Activated CD4-positive, alpha-beta T cell treated with anti-CD3 and anti-CD28 coated beads, Interleukin-2, Interleukin-6, amounts not matched to agents 100 ng/mL and 50 ng/mL, durations not matched to agents 16 hours and 8 hours (primary cell): ENCODE measurements at places on chromosomes 16 and 17.

DNA sequence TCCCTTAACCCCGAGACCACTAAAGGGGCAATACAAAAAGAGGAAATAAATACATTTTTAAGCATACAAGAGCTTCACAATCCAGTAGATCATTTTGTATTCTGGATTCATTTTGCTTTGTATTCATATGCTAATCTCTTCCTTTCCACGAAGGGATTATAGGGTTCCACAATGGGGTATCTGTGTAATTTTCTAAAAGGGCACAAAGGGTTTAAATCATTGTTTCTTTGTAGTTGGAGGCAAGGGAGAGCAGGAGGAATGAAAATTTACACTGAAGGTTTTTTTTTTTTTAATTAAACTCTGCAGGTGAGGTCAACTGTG lies 592 bp upstream of the NUFIP2 start:
- DNase-seq = no peak

- DNase-seq = peak; percentile 77
These were observed 12.3 kb downstream of the LRRC3C start for GRCh38 chr17:39939588-39940419.

DNA sequence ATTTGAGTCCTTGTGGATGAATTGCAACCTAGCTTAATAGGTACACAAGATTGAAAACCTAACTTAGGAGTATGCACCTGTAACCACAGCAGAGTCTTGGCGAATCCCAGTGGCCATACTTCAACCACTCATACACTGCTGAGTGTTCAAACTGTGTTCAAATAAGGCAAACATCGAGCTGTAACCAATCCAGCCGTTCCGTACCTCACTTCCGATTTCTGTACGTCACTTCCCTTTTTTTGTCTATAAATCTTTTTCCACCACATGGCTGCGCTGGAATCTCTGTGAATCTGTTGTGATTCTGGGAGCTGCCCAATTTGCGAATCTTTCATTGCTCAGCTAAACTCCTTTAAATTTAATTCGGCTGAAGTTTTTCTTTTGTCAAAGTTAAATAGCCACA lies 190.6 kb downstream of the MAF start:
- no peak for DNase-seq

GRCh38 chr16:9846362-9847099 lies 335.7 kb downstream of the GRIN2A start:
- no peak for DNase-seq

- no peak for DNase-seq
These were observed 169.4 kb downstream of the SNX29 start for GRCh38 chr16:12145918-12146317.

DNA sequence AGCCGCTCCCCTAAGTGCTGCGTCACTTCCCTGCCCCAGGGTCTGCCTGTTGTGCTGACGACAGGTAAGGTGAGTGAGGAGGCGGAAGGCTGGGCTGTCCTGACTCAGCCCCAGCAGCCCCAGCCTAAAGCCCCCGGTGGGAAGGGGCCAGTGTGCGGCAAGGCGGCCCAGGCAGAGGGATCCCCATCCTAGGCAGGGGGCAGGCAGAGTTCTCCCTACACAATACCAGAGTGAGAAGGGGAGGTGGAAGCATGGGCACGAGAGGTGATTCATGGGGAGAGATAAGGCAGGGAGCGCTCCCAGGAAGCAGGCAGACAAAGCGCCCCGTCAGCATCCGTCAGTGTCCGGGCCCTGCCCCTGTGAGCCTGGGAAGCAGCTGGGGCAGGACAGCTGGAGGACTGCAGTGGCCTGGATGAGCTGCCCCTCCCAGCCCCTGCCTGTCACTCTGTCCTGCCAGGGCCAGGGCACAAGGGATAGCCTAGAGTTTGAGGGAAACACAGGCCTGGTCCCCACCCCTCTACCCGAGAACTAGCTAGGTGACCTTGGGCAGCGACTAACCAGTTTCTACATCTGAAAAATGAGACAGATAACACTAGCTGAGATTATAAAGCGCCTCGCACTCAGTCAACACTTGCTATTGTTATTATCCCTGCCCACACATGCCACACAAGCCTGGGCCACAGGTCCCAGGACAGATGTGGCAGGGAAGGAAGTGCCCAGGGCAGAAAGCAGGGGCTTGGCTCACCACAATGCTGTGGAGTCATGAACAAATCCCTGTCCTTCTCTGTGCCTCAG lies 3.8 kb downstream of the FAM83G start:
- DNase-seq = no peak

DNA sequence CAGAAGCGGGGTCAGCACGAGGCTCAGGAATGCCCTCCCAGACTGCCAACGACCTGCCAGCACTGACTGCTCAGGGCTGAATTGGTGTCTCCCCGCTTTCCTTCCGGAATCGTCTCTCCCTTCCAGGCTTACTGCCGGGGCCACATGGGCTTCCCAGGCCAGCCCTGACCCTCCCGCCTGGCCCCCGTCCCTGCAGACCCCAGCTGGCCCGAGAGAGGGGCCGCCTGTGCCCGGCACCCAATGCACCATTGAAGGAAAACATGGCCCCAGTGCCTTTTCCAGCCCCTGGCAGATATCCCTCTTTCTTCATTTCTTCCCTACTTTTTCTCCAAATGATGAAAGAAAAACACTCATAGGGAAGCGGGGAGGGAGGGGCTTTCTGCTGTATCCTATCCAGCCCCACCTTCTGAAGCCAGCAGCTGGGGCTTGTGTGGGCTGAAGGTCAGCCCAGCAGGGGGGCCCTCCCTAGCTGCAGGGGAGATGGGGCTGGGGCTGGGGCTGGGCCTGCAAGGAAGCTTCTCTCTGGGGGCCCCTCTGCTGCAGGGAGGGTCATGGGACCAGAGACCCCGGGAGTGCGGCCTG lies 25.9 kb downstream of the ZNF469 start:
- no peak for DNase-seq
